SK-N-DZ (cell line): ENCODE measurements at places on chromosomes 4 and X.

GRCh38 chrX:96211953-96212352, 472.7 kb upstream of the DIAPH2 start:
- no peak for DNase-seq

DNA sequence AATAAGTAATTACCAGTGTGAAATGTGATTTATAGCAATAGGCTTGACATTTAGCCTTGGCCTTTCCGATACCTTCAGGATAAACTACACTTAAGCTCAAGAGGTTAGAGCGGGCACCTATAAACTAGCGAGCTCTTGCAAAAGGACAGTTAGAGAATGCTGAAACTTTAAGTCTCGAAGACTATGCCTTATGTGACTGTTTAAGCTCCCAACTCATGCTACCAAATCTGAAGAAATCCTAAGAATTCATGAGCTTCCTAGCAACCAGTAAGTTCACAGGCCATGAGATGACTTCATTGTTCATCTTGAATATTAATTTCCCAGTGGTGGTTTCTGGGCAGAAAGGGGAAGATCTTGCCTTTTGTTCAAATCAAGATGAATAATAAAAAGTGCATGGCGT, 4.7 kb downstream of the STOX2 start:
- no peak for DNase-seq

DNA sequence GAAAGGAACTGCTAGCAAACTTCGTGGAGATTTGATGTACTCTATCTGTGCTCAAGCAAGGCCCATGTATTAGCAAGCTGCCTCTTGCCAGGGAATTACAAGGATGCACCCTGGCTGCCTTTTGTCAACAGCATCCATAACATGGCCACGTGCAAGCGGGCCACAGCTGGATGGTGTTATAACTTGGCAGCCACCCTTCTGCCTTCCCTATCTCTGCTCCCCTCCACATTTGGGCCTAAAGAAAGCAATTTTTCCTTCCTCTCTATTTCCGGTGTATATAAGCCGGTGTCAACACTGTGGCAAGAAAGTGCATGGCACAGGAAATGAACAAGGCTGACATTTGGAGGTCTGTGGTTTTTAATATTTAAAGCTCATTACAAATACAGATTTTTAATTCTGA, 94.8 kb downstream of the CLNK start:
- DNase-seq, result no peak

- DNase-seq, result no peak
Measured at GRCh38 chr4:130486841-130487240, 1390.9 kb downstream of the C4orf33 start.

- DNase-seq, result peak; percentile 37
Measured at GRCh38 chrX:10158279-10159144, 1.7 kb downstream of the CLCN4 start.

- DNase-seq, result no peak
Measured at GRCh38 chr4:183326853-183327252, 4.6 kb upstream of the CLDN24 start.

GRCh38 chrX:148613636-148614035, 113.2 kb downstream of the AFF2 start:
- DNase-seq, result peak; percentile 64

- DNase-seq, result no peak
Measured at GRCh38 chr4:169956091-169956843, 69.9 kb downstream of the MFAP3L start.

DNA sequence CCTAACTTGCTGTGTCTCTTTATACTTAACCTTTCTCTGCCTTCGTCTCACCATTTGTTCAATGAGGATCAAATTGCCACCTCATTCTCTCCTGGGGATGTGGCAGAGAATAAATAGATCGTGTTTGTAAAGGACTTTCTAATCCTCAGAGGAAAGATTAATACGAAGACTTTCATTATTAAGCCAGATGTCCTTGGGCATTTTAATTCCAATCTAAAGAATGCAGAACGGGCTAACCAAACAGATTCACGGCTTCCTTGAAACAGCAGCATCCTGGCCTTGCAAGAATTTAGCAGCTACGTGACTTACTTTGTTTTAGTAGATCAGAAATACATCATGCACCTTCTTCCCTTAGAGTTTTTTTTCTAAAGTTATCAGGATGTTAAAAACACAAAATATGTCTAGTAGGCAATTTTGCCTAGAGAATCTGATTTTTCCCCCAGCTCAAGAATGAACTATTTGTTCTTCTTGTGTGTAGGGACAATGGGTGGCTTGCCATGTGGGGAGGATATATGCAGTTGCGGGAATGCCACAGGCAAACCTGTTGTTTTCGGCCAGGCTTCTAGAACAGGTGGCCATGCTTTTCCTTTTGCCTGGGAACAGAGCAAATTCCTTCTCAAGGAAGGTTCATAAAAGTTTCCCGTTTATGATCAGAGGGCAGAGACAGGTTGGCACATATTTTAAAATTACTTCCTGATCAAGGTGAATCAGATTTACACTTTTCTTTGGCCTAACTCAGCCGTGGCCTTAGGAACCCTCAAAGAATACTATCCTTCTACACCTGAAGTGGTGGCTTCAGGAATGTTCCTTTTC, 3.0 kb downstream of the MID1 start:
- no peak for DNase-seq

GRCh38 chrX:11968991-11969390, 169.3 kb upstream of the FRMPD4 start:
- no peak for DNase-seq

DNA sequence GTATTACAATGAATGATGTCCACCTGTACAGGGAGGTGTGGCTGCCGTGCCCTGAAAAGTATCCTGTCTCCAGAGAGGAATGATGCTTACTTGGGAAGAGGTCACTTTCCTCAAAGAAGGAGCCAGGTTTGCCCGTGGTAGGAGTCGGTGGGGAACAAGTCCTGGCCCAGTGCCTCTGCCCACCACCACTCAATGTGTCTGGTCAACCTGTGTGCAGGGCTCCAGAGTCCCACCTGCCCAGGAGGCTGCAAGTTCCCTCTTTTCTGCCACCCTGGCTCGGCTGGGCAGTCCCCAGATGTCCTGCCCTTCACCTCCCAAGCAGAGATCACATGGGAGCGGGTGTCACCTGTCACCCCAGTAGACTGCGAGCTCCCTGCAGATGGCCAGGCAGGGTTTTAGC, 75.4 kb upstream of the C4orf50 start:
- DNase-seq, result no peak

DNA sequence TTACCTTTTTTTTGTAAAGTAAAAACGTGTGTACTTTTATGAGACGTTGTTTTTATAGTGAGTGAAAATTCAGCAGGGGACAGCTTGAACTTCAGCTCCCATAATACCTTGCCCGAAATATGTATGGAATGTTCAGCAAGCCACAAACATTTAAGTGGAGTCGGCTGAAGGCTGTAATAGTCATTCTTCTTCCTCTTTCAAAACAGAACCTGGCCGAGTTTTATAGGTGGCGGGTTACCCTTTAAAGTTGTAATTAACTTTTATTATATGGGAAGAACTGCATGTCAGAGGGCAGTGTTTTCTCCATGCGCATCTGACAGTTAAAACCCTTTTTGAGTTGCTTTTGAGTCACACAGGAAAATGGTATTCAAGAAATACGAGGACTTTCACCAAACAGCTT, 50.7 kb downstream of the CLDN34 start:
- DNase-seq, result no peak

DNA sequence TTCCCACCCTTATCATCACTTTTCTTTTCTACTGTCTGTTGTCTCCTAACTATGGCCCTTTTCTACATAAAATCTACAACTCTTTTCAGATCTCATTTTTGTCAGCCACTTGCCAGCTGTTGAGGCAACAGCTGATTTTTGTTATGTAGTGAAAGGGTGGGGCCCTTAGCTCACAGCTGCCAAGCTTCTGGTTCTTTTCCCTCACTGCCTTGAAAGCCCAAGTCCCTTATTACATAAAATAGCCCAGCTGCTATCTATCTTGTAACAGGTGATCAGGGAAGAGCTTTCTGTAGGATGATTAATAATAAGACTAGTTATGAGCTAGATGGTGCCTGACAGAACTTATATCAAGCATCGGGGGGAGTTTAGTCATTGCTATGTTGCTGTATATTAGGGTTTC, 45.9 kb downstream of the ADGRL3 start:
- peak; percentile 2 for DNase-seq

DNA sequence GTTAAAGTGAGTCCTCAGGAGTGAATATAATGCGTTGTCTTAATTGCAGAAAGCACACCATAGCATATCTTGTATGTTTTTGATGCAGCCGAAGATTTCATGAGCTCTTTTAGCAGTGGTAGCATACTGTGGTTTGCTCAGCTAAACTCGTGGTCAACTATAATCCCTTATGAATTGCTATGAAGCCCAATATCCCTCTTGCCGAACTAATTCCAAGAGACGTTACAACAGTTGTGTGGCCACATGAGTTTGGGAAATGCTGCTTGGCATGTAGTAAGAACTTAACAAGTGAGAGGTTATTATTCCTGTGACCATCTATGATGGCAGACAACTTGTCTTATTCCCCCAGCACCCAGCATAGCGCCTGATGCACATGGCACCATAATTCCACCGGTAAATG, 30.7 kb downstream of the SYAP1 start:
- DNase-seq, result no peak

DNA sequence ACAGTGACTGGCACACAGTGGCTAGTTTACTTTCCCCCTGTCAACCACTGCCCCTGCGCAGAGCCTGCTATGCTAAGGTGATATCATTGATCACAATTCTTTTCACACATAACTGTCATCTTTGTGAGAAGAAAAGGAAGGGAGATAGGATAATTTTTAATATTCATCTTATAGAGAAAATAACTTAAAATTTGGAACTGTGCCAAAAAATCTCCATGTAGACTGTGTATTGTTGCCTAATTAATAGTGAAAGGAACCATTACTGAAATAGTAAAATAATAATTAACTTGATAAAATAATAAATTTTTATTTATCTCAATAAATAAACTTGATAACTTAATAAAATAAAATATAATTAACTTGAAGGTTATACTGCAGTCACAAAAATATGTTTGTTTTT, 1069.4 kb downstream of the C4orf33 start:
- no peak for DNase-seq

DNA sequence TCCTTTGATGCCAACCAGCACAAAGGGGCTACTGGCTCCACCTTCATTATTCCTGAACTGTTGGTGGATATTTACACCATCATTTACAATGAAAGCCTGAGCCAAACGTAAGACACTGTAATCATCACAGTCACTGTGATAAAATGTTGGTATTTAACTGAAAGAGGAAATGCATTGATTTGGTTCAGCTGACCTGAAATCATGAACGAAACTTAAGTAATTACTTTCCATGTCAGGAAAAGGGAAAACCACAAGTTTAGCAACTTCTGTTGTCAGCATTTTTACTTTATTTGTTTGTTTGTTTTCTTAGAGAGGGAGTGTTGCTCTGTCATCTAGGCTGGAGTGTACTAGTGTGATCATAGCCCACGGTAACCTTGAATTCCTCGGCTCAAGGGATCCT, 247.8 kb upstream of the FAM47A start:
- no peak for DNase-seq

DNA sequence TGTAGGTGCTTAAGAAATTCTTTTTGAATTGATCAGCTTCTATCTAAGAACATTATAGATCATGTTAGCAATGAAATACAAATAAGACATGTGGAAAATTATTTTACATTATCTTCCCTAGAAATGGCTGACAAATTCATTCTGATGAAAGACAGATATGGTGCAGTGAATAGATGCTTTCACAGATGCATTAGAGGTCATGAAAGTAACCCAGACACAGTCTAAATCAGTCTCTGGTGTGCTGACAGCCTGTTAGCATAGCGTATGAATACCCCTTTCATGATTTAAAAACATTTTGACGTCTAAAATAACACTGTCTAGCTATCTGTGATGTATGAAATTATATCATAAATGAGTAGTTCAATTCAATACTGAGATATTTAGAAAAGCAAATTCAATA, 180.9 kb downstream of the UNC5C start:
- peak; percentile 68 for DNase-seq

DNA sequence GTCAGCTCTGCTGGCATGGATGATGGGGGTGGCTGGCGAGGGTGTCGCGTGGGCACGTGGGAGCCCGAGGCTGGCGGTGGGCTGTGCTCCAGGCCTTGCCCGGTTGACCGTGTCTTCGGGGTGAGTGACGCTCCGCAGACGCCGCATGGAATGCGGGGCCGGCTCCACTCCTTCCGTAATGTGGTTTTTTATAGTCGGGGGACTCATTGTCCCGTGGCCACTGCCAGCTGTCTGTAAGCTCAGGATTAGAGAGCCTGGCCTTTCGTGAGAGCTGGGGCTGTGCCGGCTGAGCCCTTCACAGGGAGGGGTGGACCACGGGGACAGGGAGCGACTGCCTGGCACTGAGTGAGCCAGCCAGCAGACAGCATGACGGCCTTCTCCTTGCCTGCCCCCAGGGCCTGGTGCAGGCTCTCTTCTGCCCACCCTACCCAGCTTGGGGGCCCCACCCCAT, 20.4 kb downstream of the DOK7 start:
- no peak for DNase-seq

GRCh38 chr4:41748074-41748570, 403 bp downstream of the PHOX2B start:
- no peak for DNase-seq

DNA sequence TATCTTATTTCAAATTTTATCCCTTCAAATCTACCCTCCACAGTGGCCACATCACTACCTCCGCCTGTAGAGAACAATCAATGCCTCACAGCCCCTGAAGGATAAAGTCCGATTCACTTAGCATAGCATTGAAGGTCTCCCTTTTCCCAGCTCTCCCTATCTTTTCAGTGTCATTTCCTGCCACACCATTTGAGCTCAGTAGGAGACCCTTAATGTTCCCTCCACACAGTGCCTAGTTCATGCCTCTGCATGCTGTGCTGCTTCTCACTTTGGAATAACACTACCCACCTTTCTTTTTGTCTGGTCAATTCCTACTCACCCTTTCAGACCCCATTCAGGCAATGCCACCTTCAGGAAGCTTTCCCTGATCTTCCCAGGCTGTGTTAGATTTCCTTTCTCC, 23.6 kb upstream of the SCOC start:
- DNase-seq, result no peak

DNA sequence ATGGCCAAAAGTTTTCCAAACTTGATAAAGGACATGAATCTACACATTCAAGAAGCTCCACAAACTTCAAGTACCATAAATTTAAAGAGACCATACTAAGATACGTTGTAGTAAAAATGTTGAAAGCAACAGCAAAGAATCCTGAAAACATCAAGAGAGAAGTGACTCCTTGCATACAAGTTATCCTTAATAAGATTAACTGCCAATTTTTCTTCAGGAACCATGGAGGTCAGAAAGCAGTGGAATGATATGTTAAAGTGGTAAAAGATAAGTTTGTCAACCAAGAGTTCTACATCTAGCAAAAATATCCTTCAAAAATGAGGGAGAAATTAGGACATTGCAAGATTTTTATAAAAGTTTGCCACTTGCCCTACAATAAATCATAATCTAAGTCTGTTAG, 43.3 kb downstream of the BMP15 start:
- no peak for DNase-seq

DNA sequence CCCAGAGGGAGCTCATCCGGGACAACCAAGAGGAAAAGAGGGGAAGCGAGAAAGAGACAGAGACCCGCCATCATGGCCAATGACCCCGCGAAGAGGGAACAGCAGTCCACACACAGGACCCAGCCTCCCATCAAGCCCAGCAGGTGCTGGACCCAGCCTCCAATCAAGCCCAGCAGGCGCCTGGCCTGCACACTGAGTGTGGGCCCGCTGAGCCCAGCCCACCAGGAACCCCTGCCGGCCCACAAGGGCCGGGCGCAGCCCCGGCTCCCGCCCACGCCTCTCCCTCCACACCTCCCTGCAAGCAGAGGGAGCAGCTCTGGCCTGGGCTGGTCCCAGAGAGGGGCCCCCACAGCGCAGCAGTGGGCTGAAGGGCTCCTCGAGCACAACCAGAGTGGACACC, 391.1 kb downstream of the IDS start:
- DNase-seq, result no peak
